ENCODE measurements at places on chromosomes 13 and 19. TPM values are rescaled to one million over a fixed set of nuclear protein-coding genes. Genes with fewer than 3 reads are reported as not detected.

CYP2A7 gene
- total RNA-seq, result not detected

ZFR2 gene
- not detected for total RNA-seq

C1QTNF9 gene
- total RNA-seq, result not detected

IFNL1 gene
- not detected for total RNA-seq

KIR3DL2 gene
- total RNA-seq, result not detected

FGF14 gene
- total RNA-seq, result 8.1 TPM

LYPD3 gene
- total RNA-seq, result not detected

SMIM44 gene
- total RNA-seq, result not detected

SLC7A10 gene
- not detected for total RNA-seq

NPHS1 gene
- not detected for total RNA-seq

NXNL1 gene
- not detected for total RNA-seq

C5AR1 gene
- total RNA-seq, result not detected

PINLYP gene
- total RNA-seq, result 3.3 TPM

EFNA2 gene
- total RNA-seq, result not detected

ZNF577 gene
- total RNA-seq, result 3.7 TPM

CYP2S1 gene
- 0.20 TPM for total RNA-seq

PTH2 gene
- total RNA-seq, result not detected

UCHL3 gene
- 65.8 TPM for total RNA-seq

ZNF358 gene
- total RNA-seq, result 14.1 TPM

PSG3 gene
- total RNA-seq, result not detected

KLK12 gene
- total RNA-seq, result not detected

ZIK1 gene
- total RNA-seq, result 4.4 TPM

SUGT1 gene
- total RNA-seq, result 24.3 TPM

SLC17A7 gene
- total RNA-seq, result 0.20 TPM

EDDM13 gene
- not detected for total RNA-seq

DEDD2 gene
- total RNA-seq, result 11.8 TPM

FFAR2 gene
- not detected for total RNA-seq

CGB5 gene
- total RNA-seq, result not detected

CYP2F1 gene
- not detected for total RNA-seq

TMIGD2 gene
- not detected for total RNA-seq

LYPD5 gene
- not detected for total RNA-seq

LILRA1 gene
- not detected for total RNA-seq

TMC4 gene
- not detected for total RNA-seq

BIVM gene
- 34.4 TPM for total RNA-seq

LILRB3 gene
- total RNA-seq, result not detected

TUBB4A gene
- total RNA-seq, result not detected

RPS15 gene
- 481 TPM for total RNA-seq

UNC13A gene
- under 0.01 TPM for total RNA-seq

VSIG10L gene
- 0.73 TPM for total RNA-seq

EMP3 gene
- 381 TPM for total RNA-seq

MBD3L2 gene
- not detected for total RNA-seq

S1PR2 gene
- total RNA-seq, result 56.1 TPM

BRME1 gene
- total RNA-seq, result 0.78 TPM

PLPPR3 gene
- not detected for total RNA-seq

SYCN gene
- not detected for total RNA-seq

ZNF534 gene
- total RNA-seq, result under 0.01 TPM

TLE2 gene
- 0.39 TPM for total RNA-seq

NANOS3 gene
- not detected for total RNA-seq

FCAR gene
- total RNA-seq, result not detected

NLRP7 gene
- total RNA-seq, result not detected

TMEM59L gene
- total RNA-seq, result under 0.01 TPM

CNFN gene
- total RNA-seq, result 0.37 TPM

FUT6 gene
- not detected for total RNA-seq

LCP1 gene
- total RNA-seq, result 0.20 TPM

CD37 gene
- not detected for total RNA-seq

ZNF766 gene
- total RNA-seq, result 7.4 TPM

SOX1 gene
- not detected for total RNA-seq

GPC6 gene
- 29.8 TPM for total RNA-seq

RPS19 gene
- total RNA-seq, result 442 TPM

Data from subcutaneous preadipocyte (primary cell).